ENCODE measurements at places on chromosomes 1 and 21.

DNA sequence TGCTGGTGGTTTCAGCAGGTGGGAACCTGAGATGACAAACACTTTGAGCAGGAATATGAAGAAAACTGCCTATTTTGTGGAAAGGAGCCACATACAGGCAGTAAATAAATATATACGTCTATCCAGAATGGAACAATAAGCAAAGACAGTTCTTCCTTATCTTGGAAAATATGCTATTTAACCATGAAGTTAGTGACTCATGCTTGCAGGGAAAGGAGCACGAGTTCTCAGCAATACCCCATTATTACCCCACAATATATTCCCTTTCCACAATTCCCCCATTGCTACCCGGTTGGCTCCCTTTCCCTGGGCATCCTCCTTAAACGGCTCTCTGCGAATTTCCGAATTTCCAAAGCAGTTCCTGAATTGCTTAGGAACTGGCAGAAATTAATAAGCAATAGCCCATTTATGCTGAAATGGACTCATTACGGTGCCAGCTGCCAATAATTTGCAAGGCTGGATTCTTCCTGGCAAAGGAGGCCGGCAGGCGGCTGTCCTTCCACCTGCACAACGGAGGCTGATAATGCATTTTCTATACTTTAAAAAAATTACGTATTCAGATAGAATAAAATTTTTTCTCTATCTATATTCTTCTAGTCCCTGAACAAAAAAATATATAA is 65.4 kb downstream of the TIAM1 start:
- DNase-seq, result no peak

DNA sequence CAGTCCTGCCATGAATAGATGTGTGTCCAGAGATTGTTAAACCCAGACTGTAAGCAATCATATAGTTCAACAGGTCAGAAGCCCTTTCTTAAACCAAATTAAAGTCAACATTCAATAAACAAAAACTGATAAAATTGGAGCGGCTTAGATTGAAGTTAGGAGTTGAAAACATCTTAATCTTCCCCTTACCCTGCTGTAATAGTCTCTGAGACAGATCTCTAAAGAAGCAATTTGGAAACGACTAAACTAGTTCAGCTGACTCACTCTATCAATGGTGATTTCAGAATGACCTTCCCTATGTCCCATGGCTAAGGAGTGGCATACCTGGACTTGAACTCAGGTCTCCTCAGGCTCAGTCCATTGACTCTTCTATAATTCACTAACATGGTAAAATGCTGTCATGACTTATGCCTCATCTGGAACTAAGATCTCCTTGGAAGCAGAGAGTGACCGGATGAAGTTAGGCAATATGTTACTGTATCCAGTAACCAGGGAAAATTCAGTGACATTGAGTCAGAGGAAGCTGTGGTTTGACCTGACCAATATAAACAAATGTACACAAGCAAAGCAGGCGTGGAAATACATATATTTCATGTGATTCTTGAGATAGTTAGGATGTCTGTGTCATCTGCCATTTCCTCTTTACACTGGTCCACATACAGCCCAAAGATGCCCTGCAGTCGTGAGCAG is 30.1 kb downstream of the SGIP1 start:
- no peak for DNase-seq

DNA sequence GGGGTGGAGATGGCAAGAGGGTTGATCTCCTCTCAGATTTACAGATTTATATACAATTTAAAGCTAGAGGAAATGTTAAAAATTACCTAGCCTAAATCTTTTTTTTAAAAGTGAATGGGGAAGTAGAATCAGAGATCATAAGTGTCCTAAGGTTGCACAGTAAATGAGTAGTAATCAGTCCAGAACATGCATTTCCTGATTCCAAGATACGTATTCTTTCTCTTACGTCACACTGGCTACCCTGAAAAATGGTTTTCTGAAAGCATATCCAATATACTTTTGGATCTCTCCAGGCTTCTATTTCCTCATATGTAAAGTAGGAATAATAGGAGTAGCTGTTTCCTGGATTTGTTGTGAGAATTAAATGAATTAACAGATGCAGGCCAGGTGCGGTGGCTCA is 11.7 kb downstream of the GADD45A start:
- DNase-seq, result no peak

DNA sequence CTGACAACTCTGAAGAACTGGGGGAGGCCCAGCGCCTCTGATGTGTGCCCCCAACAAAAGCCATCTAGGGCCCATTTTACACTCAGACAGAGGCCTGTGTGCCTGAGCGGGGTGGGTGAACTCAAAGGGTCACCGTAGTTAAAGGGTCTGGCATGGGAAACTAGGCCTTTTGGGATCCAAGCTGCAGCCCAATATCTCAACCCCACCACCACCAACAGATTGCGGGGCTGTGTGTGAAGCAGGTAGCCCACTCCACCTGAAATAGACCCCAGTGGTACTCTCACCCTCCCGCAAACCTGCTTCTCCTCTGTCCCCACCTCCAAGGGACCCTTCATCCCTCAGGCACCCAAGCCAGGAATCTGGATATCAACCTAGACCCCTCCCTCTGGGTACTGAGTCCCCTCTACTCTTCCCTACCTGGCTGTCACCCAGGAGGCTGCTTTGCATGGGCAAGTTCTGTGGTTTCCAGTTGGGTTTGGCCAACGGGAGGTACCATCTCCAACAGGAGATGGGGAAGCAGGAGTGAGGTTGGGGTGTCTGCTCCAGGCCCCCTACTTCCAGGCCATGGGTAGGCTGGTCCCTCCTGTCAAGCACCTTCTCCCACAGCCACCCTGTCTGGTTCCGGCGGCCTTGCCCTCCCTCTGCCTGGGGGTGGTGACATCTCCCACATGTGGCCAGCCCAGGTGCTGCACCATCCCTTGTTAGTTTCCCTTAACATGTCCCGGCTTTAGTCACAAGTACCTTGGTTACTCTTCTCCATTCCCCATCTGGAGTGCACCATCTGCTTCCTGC is 35.2 kb upstream of the LRP8 start:
- no peak for DNase-seq

DNA sequence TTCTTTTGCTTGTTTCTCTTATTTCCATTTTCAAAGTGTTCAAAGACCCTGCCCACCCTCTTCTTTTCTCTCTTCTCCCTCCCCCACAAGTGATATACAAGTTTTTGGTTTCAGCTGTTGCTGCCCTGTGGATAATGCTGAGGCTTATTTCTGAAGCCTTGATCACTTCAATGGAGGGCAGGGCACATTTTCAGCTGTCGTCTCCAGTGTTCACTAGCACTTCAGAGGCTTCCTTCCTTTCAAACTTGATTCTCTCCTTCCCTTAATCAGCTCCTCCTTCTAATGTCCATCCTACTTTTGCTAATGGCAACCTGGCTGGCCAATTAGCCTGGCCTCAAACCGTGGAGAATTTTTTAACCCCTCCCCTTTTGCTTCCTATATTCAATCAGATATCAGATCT is 435.7 kb upstream of the RUNX1 start:
- no peak for DNase-seq

GRCh38 chr1:219381396-219381795 is 207.7 kb downstream of the LYPLAL1 start:
- no peak for DNase-seq

DNA sequence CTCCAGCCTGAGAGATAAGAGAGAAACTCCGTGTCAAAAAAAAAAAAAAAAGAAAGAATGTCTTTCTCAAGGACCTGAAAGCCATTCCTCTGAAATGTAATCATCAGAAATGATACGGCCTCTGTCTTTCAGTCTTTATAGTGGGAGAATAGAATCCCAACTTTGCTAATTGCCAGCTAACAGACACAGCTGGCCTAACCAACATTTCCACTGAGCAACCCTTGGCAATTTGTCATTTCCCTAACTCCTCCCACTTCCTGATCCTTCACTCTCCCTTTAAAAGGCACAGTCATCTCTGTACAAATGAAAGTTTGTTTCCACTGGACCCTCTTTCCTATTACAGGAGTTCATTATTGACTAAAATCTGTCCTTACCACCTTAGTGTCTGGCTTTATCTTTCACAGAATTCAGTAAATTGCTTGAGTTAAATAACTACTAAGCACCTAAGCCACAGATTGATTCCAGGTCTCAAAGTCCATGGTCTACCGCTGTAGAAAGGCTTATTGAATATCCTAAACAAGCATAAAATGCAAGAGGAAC is 4.3 kb upstream of the CBR1 start:
- DNase-seq, result no peak

DNA sequence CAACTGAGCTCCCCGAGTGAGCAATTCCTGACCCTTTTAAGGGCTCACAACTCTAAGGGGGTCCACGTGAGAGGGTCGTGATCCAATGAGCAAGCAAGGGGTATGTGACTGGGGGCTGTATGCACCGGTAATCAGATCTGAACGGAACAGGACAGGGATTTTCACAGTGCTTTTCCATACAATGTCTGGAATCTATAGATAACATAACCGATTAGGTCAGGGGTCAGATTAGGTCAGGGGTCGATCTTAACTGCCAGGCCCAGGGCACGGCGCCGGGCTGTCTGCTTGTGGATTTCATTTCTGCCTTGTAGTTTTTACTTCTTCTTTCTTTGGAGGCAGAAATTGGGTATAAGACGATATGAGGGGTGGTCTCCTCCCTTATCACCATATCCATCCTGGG is 30.7 kb upstream of the OPRD1 start:
- no peak for DNase-seq

GRCh38 chr1:209879539-209879938 is 51.8 kb downstream of the UTP25 start:
- no peak for DNase-seq

- no peak for DNase-seq
These were observed 12.7 kb upstream of the IKBKE start for GRCh38 chr1:206457408-206458120.

- no peak for DNase-seq
These were observed 413.7 kb downstream of the SETD4 start for GRCh38 chr21:35646606-35647005.

- DNase-seq, result no peak
These were observed 13.8 kb upstream of the MPZL1 start for GRCh38 chr1:167707942-167708341.

GRCh38 chr1:28370239-28371009 is 884 bp downstream of the PHACTR4 start:
- no peak for DNase-seq

DNA sequence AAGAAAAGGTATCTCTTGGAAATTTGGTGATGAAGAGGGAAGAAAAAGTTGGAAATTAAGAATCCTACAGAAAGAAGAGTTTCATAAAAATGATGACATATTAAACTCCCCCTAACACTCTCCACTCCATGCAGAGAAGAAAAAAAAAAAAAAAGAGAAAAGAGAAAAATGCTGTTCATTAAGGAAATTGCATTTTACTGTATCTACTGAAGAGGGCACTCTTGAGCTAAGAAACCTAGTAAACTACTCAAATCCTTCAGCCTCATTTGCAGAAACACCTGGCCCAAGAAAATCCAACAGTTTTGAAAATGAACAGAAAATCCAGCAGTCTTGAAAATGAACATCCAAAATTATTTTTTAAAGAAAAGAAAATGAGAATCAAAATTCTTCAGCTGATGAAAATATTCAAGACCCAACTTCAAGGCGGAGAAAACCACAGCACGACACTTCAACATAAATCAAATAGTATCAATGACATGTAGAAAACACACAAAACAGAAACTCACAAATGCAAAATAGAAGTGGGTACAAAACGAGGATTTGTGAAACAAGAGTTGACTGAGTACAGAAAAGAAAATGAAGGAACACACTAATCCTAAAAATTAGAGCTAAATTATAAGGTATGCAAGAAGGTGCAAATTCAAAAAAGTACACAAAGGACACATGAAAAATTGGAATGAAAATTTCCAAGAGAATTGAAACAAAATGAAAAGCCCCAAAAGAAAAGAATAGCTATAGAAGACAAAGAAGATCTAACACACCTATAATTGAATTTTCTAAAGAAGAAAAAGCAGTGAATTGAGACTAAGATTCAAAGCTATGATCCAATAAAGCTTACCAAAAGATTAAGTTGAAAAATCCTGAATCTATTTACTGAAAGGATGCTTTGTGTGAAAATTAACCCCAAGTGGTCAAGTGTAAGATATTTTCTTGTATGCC is 73.2 kb upstream of the DNAJC6 start:
- peak; percentile 12 for DNase-seq

DNA sequence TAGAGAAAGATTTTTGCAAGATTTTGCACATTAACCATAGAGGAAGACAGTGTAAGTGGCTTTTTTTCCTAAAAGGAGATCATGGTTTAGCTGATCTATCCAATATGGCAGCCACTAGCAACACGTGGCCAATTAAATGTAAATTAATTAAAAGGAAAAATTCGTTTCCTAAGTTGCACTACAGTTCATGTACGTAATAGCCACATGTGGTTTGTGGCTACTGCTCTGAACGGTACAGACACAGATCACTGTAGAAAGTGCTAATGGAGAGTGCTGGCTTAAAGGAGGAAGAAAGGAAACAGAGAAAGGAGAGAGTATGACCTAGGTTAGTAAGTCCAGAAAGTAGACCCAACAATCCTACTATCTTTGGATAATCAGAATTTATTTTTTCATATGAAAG is 170.8 kb downstream of the SIPA1L2 start:
- DNase-seq, result no peak

DNA sequence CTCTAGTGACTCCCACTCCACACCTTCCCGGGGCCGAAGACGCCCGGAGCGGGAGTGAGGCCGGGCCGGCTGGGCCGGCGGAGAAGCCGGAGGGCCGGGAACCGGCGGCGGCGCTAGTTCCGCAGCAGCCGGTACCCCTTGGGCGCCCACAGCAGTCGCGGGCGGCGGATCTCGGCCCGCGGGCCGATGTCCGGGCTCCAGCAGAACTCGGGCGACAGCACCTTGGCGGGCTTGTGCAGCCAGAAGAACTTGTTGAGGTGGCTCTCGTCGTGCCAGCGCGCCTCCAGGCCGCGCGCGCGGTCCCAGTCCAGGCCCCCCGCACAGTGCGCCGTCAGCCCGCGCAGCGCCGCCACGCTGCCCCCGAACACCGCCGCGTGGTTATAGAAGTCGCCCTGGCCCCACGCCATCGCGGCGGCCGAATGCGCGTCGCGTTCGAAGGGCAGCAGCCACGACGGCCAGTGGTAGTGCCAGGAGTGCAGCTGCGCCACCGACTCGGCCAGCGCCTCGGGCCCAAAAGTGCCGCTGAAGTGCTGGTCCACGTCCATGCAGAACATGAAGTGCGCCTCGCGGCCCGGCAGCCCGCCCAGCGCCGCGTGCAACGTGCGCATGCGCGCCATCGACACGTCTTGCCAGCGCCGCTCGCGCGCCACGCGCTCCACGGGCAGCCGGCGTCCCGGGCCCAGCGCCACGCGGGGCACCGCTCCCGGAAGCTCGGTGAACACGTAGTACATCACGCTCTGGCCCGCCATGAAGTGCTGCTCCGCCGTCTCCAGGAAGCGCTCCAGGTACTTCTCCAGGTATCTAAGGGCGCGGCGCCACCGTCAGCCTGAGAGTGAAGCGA is 14.0 kb downstream of the A3GALT2 start:
- no peak for DNase-seq

DNA sequence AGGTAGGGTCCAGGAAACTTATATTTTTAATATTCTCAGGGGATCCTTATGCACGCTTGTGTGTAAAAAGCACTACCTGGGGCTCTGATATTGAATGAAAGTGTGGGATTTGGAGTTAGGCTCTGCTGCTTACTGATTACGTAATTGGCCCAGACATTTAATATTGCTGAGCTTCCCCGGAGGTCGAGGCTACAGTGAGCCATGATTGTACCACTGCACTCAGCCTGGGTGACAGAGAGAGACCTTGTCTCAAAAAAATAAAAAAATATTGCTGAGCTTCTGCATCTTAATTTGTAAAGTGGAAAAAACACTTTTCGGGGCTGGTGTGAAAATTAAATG is 62.2 kb upstream of the KIF26B start:
- no peak for DNase-seq

Measured in naive thymus-derived CD4-positive, alpha-beta T cell (primary cell).